ENCODE measurements at places on chromosomes 3 and 15.

DNA sequence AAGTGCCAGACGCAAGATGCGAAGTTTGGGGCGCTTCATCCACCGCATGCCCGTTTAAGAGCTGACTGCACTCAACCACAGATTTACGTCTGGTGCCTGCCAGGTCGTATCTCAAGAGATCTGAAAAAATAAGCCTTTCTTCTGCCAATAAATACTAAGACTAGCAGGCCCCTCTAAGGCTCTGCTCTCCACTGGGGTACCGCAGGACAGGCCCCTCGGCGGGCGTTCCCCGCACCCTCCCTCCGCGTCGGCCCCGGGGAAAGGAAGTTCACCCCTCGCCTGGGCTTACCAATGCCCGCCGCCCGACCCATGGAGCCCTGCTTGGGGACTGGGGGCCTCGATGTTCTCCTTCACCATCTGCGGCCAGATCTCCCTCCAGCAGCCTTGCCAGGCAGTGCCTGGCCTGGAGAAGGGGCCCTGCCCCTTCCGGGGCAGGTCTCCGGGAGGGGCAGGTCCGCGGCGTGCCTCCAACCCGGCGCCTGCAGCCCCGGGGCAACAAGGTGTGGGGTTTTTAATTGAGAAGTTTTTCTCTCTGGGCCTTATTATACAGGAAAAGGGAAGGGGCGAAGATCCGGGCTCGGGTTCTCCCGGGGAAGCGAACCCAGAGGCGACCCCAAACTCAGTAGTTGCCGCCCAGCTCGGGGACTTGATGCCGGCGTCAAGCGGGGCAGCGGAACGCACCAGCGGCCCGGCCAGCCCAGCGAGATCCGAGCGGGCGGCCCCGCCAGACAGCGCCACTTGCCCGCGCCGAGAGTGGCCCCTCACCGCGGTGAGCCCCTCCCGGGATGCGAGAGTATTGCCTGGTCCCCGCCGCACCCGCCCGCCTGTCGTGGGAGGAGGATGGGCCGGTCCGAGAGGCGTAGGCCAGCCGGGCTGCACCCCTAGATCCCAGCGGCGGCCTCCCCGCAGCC lies 735 bp downstream of the GOLGA8B start:
- peak; percentile 59 for DNase-seq

DNA sequence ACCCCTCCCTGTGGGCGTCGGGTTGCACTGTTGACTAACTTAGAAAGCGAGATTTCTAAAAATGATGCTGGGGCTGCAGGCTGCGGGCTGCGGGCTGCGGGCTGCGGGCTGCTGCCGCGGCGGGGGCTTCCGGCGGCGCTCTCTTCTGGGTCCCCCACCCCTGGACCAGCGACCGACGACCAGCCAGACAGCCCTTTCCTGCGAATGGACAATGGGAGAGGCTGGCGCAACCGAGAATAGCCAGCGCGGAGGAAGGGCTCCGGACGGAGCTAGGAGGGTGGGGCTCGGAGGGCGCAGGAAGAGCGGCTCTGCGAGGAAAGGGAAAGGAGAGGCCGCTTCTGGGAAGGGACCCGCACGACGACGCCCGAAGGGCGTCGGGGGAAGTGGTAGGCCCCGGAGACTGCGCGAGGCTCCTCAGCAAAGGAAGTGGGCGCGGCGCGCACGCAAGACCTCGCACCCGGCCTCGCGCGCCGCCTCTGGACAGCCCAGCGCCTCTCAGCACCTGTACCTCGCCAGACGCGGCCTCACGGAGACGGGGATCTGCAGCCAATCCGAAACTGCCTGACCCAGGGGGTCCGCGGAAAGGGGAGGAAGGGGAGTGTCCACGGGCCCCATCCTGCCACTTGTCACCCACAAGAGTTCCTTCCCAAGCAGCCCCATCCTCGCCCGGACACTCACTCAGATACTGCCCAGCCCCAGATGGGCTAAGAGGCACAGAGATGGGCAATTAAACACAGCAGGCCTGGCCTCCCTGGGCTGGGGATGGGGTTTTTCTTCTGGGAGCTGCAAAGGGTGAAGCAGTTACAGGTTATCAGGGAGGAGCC lies 70.7 kb downstream of the SLC12A8 start:
- DNase-seq = peak; percentile 32

DNA sequence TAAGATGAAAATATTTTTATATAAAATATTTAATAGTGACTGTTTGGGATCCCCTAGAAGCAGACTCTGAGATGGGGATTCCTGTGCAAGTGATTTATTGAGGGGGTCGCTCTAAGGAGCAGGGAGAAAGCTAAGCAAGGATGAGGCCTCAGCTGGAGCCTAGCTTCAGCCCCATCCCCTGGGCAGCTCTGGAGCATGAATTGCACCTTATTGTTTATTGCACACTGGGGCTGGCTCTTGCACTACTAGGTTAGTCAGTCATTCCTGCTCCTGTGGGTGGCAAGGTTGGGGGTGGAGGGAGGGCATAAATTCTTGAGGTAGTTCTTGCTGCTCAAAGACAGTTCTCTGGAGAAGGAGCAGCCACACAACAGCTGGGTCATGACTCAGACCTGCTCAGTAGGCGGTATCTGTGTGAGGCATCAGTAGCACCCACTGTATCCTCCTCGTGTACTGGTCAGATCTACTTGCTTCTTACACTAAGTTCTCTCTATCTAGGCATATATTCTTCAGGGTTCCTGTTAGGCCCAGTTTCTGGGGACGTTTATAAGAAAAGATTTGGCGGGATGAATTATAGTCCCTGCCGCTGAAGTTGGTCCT lies 27.2 kb upstream of the TNFSF10 start:
- no peak for DNase-seq

DNA sequence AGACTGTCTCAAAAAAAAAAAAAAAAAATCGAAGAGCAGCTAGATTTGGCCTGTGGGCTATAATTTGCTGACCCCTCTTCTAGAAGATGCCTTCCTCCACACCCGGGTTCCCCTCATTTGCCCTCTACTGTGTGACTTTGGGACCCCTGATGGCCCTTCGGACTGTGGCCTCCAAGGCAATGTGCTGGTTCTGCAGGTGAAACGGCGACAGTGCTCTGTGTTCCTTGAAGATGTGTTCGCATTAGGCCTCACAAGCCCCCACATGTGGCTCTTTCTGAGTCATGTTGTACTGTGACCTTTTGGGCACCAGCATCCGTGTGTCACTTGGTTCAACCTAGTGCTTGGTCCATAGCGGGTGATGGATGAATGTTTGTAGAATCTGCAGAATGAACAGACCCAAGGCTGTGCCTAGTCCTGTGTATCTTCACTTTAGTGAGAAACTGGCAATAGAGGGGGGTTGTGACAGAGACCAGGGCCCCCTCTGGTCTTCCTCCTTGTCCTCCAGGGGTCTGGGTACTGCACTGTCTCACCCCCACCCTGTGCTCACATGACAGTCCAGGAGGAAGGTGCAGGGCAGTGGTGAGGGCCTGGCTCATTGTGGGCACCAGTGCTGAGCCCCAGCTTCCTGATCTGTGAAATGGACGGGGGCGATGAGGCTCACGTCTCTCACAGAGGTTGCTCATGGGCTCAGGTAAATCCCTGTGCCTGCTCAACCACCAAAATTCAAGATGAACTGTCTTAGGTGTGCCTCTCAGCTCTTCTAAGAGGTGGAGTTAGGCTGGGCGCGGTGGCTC lies 22.7 kb downstream of the GOLGA6L2 start:
- DNase-seq = no peak

- DNase-seq = peak; percentile 95
These were observed at the start of gene WDR5B for GRCh38 chr3:122415762-122416654. WDR5B (minus strand) TSS chr3:122416062; CDS start chr3:122415528, 534 bp downstream.

- DNase-seq = peak; percentile 28
These were observed 57.7 kb downstream of the IQSEC1 start for GRCh38 chr3:13015286-13016082.

DNA sequence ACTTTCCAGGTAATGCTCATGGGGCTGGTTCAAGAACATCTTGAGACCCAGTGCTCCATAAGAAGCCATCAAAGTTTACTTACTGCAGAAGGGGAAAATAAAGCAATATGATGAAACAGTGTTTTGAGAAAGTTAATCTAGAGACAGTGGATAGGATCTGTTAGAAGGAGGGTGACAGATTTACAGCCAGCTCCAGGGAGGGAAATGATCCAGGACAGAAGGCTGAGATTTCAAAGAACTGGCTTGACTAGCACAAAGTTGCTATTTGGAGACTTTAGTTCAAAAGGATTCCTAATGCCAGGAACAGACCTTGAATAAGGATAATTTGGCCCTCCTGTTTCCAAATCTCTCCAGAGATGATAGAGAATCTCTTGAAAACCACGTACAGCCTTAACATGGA lies 166.5 kb upstream of the NECTIN3 start:
- DNase-seq = no peak

All from T-helper 1 cell (primary cell).